ENCODE measurements at places on chromosomes 1 and 21.

GRCh38 chr1:177490036-177490639, 319.4 kb downstream of the BRINP2 start:
- H3K4me1 ChIP-seq: no peaks in the 10 kb centered on the region
- no peaks in the 10 kb centered on the region for H3K27me3 ChIP-seq
- H3K27ac ChIP-seq: no peak overlapping the region
- H3K4me3 ChIP-seq: no peak overlapping the region

GRCh38 chr1:182684116-182684828, at the start of gene RGS8:
Gene RGS8 (minus strand): TSS chr1:182684587. CDS start chr1:182669649, 14,938 bp downstream.
- H3K4me1 ChIP-seq: no peaks in the 10 kb centered on the region
- no peaks in the 10 kb centered on the region for H3K27me3 ChIP-seq
- no peaks in the 10 kb centered on the region for H3K36me3 ChIP-seq
- DNase-seq: no peak
- no peak within 1 kb of the TSS for H3K27ac ChIP-seq

GRCh38 chr1:155188268-155188667, 14.6 kb downstream of the TRIM46 start:
- DNase-seq: no peak
- no peaks in the 10 kb centered on the region for H3K36me3 ChIP-seq
- H3K4me1 ChIP-seq: peaks cover 30% of the 10 kb centered on the region
- H3K4me3 ChIP-seq: no peak overlapping the region

DNA sequence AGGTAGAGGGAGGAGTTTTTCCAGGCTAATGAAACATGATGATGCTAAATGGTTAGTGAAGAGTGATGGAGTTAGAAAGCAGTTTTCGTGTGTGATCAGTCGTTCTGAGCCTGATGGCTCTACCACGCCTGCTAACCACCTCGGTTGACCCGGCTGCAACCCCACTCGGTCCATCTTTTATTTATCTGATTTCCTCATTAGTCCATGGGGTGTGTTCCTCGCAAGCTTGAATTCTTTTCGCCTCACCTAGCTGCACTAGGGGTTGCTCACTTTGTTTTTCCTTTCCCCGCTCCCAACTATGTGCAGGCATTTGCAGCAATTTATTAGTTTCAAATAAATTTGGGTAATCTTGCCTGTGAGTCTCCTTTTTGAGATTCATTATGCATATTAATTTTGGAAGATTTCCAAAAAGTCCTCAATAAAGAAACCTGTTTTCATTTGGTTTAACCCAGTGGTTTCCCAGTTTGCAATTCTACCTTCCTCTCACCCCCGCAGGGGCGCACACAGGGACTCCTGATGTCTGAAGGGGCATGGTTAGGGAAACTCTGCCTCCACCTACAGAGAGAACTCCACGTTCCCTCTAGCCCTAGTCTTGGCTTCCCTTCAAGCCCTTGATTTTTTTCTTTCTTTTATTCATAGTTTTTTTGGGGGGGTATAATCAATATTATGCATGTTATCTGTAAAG, 12.6 kb downstream of the B3GALT5 start:
- DNase-seq: no peak
- no peaks in the 10 kb centered on the region for H3K36me3 ChIP-seq
- H3K4me3 ChIP-seq: no peak overlapping the region
- no peak overlapping the region for H3K27ac ChIP-seq
- no peaks in the 10 kb centered on the region for H3K27me3 ChIP-seq

- H3K27ac ChIP-seq: no peak overlapping the region
- no peaks in the 10 kb centered on the region for H3K27me3 ChIP-seq
- no peaks in the 10 kb centered on the region for H3K36me3 ChIP-seq
- H3K4me1 ChIP-seq: no peaks in the 10 kb centered on the region
- peak; percentile 42 for DNase-seq
- H3K4me3 ChIP-seq: no peak overlapping the region
These were observed 59.5 kb downstream of the ACBD3 start for GRCh38 chr1:226126824-226127569.

DNA sequence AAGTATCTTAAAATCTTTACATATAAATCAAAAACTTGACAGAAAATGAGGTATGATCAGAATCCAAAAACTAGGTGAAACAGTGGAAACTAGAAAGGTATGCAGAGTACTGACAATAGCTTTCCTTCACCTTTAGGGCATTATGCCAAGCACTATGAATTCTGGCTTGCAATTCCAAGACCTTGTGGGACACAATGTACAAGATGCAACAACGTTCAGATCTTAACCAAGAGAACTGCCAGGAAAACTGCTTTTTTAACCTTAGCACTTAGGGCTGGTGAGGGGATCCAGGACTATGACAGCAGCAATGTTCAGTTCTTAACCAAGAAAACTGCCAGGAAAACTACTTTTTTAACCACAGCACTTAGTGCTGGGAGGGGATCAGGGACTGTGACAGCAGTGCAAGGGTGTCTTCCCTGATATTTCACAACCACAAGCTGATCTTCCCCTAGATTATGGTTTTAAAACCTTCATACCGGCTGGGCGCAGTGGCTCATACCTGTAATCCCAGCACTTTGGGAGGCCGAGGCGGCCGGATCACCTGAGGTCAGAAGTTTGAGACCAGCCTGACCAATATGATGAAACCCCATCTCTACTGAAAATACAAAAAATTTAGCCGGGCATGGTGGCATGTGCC, 22.3 kb downstream of the FOXJ3 start:
- no peaks in the 10 kb centered on the region for H3K27me3 ChIP-seq
- no peak overlapping the region for H3K4me3 ChIP-seq
- no peak overlapping the region for H3K27ac ChIP-seq
- H3K4me1 ChIP-seq: peaks cover 4% of the 10 kb centered on the region
- no peak for DNase-seq

GRCh38 chr1:158087320-158087927, 93.3 kb upstream of the CD1D start:
- H3K4me3 ChIP-seq: no peak overlapping the region
- DNase-seq: peak; percentile 51
- H3K4me1 ChIP-seq: no peaks in the 10 kb centered on the region
- H3K36me3 ChIP-seq: peaks cover 96% of the 10 kb centered on the region

DNA sequence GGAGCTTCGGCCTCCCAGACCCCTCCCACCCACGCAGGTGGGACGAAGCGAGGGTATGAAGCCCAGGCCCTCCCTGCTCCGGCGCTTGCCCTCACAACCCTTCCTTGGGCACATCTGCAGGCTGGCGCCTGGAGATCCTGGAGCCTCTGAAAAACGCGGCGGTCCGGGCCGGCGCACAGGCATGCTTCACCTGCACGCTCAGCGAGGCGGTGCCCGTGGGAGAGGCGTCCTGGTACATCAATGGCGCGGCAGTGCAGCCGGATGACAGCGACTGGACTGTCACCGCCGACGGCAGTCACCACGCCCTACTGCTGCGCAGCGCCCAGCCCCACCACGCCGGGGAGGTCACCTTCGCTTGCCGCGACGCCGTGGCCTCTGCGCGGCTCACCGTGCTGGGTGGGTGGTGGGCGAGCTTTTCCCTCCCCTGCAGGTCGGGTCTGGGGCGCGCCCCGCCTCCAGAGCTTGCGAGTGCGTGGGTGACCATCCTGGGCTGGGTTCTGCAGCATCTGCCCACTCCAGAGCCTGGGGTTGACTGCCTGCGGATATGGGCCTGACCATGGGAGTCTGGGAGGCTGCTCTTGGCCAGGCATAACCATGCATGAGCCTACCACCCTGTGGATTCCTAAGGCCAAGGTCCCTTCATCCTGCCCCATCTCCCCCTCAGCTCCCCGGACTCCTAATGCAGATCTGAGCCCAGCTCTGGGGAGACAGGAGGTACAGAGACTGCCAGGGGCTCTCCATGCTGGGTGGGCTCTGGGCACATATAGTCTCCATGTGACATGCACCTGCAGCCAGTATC, 89.8 kb downstream of the TRIM11 start:
- H3K4me1 ChIP-seq: no peaks in the 10 kb centered on the region
- H3K36me3 ChIP-seq: peaks cover 63% of the 10 kb centered on the region
- no peak overlapping the region for H3K4me3 ChIP-seq
- no peak overlapping the region for H3K27ac ChIP-seq
- H3K27me3 ChIP-seq: no peaks in the 10 kb centered on the region

- DNase-seq: no peak
- H3K27me3 ChIP-seq: no peaks in the 10 kb centered on the region
- peaks cover 23% of the 10 kb centered on the region for H3K4me1 ChIP-seq
- no peak overlapping the region for H3K4me3 ChIP-seq
These were observed 41.9 kb upstream of the EPS8L3 start for GRCh38 chr1:109805486-109806165.

GRCh38 chr1:29691499-29691898, 455.2 kb downstream of the PTPRU start:
- no peaks in the 10 kb centered on the region for H3K4me1 ChIP-seq
- no peaks in the 10 kb centered on the region for H3K36me3 ChIP-seq
- no peaks in the 10 kb centered on the region for H3K27me3 ChIP-seq
- no peak overlapping the region for H3K4me3 ChIP-seq

- no peak overlapping the region for H3K27ac ChIP-seq
- H3K4me3 ChIP-seq: no peak overlapping the region
- no peaks in the 10 kb centered on the region for H3K4me1 ChIP-seq
These were observed 620.0 kb upstream of the B3GALT2 start for GRCh38 chr1:193806079-193807048.

Measured in tibial artery (tissue), 4 donors.